Activated CD4-positive, CD25-positive, alpha-beta regulatory T cell treated with anti-CD3 and anti-CD28 coated beads, Interleukin-2, amount 50 U/mL, for 72 hours (primary cell): ENCODE measurements at places on chromosomes 11 and 22.

DNA sequence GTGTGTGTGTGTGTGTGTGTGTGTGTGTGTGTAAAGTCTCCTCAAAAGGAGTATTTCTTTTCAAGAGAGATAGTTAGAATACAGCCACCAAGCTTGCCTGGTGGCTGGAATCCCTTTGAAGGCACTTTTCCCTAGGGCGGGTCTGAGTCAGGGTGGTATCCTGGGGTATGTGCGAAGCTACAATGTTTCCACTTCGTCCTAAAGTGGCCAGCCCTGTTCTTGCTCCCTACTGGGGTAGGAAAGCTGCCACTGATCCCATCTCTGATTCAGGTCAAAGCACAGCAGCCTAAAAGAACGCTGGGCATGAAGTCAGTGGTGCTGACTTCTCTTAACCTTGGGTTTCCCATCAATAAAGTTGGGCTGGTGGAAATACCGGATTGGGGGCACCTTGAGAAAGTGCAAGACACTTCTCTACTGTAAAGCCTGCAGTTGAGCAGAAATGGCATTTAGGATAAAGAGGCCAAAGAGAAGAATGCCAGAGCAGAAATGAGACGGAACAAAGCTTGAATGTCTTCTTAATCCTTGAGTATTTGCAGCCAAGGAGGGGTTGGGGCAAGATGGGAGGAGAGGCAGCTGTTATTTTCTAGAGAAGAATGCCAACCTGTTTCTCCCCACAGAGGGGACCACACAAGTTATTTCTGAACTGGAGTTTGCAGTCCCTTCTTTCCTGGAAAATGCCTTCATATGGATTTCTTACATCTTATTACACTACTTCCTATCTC is 35.3 kb downstream of the ZNRF3 start:
- DNase-seq: no peak

- DNase-seq: no peak
Observed at GRCh38 chr11:72061739-72062396, 18.5 kb downstream of the NUMA1 start.

- DNase-seq: no peak
Observed at GRCh38 chr11:128284634-128285033, 302.7 kb downstream of the ETS1 start.

DNA sequence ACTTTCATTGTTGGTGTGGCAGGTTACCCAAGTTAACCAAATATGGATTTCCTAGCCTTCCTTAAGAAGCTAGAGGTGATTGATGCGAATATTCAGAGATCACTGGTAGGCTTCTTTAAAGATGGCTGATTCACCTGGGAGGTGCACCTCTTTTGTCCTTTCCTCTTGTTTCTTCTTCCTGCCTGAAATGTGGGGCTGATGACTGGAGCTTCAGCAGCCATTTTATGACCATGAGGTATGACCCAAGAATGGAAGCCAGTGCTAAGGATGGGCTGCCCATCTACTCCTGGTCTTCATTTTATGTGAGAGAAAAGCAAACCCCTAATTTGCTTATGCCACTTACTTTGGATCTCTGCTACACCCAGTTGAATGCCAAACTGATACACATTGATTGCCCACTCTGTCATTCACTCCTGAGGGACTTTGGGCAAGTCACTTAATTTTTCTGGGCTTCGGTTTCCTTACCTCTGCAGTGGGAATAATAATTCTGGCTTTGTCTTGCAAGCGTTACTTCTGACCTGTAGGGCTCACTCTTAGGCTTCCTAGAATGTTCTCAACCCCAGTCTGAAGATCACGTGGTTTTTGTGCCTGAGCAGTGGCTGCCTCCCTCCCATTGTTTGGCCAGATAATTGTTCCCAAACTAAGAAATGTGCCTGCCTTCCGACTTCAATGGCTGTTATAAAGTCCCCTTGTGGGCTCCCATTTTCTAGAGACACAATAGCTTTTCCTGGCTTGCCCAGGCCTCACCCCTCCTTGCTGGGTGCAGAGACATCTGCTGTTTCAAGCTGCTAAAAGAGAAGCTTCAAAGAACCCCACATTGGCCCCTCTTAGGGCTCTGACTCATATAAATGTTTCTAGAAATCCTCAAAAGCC is 243.1 kb downstream of the ST3GAL4 start:
- DNase-seq: no peak

DNA sequence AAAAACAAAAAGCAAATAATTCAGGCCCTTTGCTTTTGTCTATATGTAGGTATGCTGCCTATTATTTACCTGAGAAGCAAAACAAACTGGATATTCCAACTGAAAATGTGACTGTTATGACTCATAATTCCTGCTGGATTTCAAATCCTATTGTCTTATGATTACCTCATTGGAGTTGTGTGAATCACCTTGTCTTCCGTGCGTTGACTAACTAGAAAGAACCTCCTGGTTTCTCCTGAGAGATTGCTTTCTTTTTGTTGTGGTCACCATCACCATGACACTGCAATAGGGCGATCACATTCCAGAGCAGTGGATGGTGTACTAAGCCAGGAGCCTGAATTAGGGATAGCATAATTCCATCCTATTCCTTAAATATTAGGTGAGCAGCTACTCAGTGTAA is 23.0 kb upstream of the EXPH5 start:
- no peak for DNase-seq

GRCh38 chr11:33620423-33621171 is 80.0 kb downstream of the C11orf91 start:
- no peak for DNase-seq

DNA sequence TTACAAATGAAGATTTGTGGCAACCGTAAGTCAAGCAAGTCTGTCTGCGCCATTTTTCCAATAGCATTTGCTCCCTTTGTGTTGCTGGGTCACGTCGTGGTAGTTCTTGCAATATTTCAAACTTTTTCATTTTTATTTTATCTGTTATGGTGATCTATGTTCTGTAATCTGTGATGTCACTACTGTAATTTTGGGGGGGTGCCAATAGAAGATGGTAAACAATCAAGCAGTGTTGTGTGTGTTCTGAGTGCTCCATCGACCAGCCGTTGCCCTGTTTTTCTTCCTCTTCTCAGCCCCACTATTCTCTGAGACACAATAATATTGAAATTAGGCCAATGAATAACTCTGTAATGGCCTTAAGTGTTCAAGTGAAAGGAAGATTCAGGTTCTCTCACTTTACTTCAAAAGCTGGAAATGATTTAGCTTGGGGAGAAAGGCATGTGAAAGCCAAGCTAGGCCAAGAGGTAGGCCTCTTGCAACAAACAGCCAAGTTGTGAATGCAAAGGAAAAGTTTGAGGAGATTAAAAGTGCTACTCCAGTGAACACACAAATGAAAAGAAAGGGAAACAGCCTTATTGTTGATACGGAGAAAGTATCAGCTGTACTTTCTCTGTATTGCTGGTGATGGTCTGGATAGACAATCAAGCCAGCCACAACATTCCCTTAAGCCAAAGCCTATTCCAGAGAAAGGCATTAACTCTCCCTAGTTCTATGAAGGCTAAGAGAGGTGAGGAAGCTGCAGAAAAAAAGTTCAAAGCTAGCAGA is 7.5 kb downstream of the ZC3H12C start:
- DNase-seq: no peak

- no peak for DNase-seq
Observed at GRCh38 chr11:87443707-87444106, 406.0 kb downstream of the TMEM135 start.

GRCh38 chr11:30561691-30562415 is 24.3 kb downstream of the MPPED2 start:
- DNase-seq: no peak

DNA sequence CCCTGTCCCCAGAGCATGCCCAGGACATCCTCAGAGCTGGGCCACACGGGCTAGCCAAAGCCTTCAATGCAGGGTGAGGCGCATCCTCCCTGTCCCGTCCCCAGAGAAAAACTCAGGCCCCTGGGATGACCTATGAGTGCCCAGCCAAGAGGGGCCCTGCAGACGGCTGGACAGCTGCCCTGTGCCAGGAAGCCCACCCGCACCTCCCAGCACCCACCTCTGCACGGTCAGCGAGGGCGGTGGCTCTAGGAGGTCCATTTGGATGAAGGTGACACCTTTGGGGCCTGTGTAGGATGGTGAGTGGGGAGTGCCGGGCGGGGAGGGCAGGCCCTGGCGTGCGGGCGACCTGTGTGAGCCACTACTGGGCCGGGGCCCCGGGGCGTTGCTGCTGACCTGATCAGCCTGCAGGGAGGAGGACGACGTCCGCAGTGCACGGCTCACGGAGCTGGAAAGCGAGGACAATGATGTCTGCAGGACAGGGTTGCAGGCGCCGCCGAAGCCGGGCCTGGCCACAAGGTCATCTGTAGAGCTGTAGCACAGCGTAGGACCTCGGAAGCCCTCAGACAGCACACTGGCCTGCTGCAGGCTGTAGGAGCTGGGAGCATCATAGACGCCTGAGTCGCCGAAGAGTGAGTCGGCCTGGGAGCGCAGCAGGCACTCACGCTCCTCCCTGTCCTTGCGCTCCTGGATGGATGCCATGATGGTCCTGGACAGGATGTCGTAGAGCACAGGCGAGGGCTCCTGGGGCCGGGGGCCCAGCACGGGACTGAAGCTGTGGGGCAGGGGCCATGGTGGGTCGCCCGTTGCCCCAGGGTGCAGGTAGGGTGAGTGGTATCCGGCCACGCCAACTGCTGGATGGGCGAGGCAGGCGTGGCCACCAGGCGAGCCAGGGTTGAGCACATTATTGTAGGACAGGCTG is 180.5 kb downstream of the IGLL1 start:
- no peak for DNase-seq

DNA sequence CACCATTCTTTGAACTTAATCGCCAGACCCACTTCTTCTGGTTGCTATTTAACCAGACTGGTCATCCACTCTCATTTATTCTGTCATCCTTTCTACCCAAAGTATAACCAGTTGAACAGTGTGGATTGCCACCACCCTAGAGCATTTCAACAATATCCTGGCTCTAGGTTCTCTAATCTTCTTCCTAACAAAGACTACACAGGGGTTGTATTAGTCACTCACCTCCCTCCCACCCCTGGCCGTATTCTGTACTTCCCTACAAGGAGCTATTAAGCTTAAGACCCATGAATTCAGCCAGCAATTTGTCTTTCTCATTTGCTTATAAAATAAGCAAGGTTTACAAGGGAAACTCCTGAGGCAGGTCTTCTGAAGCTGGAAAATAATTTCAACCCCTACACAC is 46.9 kb upstream of the CEP126 start:
- DNase-seq: no peak
